Right ventricle myocardium inferior (tissue), 1 donor: ENCODE measurements at places on chromosomes 7 and 10. TPM values are rescaled to one million over a fixed set of nuclear protein-coding genes. Genes with fewer than 3 reads are reported as not detected.

The ZNF727 gene
- 1.6 TPM for total RNA-seq

GRCh38 chr7:50405221-50405620 lies 44.9 kb downstream of the FIGNL1 start:
- no peak for DNase-seq

DNA sequence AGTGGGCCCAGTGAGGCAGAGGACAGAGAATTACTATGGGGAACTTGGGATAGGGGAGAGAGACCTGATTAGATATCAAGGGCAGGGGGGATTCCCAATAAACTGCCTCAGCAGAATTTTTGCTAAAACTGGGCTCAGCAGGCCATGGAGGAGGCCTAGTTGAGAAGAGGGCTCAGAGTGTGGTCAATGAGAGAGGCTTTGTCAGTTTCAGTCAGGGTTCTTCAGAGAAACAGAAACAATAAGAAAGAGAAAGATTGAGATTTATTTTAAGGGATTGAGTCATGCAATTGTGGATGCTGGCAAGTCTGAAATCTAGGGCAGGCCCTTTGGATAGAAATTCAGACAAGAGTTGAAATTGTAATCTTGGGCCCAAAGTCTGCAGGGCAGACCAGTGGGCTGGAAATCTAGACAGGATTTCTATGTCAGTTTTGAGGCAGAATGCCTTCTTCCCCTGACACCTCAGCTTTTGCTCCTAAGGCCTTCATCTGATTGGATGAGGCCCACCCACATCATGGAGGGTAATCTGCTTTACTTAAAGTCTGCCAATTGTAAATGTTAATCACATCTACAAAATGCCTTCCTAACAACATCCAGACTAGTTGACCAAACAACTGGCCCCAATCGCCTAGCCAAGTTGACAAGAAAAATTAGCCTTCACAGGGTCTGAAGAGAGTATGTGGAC lies 33.5 kb upstream of the CCSER2 start:
- DNase-seq = no peak

DNA sequence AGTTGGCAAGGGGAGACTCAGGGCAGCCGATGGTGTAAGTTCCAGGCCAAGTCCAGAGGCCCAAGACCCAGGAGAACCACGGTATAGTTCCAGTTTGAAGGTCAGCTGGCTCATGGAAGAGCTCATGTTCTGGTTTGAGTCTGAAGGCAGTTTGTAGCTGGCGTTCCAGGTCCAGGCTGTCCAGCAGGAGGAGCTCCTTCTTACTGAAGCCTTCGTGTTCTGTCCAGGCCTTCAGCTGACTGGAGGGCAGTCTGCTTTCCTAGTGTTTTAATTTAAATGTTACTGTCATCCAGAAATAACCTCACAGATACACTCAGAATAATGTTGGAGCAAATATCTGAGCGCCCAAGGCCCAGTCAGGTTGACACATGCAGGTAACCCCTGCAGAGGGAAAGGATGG lies 4.2 kb downstream of the SUN1 start:
- DNase-seq = no peak

- no peak for DNase-seq
Observed at GRCh38 chr7:27210441-27211083, 10.7 kb upstream of the HOXA13 start.
